ENCODE measurements at places on chromosomes 7 and 10. TPM values are rescaled to one million over a fixed set of nuclear protein-coding genes. Genes with fewer than 3 reads are reported as not detected.

LBX1 gene
- not detected for total RNA-seq

HDAC9 gene
- total RNA-seq = 20.2 TPM

KCNIP2 gene
- total RNA-seq = 0.62 TPM

PPP1R9A gene
- total RNA-seq = 2.6 TPM

CLDN4 gene
- 58.2 TPM for total RNA-seq

ZNF33A gene
- total RNA-seq = 12.2 TPM

HOXA4 gene
- 0.37 TPM for total RNA-seq

GLI3 gene
- total RNA-seq = 3.4 TPM

ZNF722 gene
- not detected for total RNA-seq

INTS1 gene
- 48.7 TPM for total RNA-seq

TET1 gene
- total RNA-seq = 2.0 TPM

All from uterine smooth muscle cell (primary cell).